Left cardiac atrium (tissue), 4 donors: ENCODE measurements at places on chromosomes 16 and 17.

- DNase-seq, result no peak
These were observed 24.6 kb upstream of the TANC2 start for GRCh38 chr17:62941358-62941991.

DNA sequence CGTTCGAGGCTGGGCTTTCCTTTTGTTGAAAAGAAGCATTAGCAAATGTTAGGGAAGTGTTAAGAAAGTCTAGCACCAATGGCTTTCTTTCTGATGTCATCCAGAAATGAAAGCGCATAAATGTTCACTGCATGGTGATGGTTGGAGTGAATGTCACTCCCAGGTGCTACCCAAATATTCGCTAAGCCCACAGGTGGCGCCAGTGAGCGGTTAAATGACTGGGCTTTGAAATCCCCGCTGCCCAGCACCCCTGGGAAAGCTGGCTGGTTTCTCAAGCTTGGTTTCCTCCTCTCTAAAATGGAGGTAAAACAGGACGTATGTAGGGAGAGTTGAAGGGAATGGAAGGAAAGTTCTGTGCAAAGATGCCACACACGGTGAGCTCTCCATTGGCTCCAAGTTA is 104.4 kb downstream of the IRX5 start:
- peak; percentile 39 for DNase-seq

DNA sequence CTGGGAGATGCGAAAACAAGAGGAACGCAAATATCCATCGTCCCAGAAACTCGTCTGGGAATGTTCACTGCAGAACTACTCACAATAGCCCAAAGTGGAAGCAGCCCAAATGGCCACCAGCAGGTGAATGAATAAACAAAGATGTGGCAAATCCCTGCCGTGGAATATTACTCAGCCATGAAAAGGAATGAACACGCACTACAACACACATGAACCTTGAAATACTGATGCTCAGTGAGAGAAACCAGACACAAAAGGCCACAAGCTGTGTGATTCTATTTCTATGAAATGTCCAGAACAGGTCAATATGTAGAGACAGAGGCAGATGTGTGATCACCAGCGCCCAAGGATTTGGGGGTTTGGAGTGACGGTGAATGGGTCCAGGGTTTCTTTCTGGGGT is 169.8 kb downstream of the IRF8 start:
- DNase-seq, result no peak

DNA sequence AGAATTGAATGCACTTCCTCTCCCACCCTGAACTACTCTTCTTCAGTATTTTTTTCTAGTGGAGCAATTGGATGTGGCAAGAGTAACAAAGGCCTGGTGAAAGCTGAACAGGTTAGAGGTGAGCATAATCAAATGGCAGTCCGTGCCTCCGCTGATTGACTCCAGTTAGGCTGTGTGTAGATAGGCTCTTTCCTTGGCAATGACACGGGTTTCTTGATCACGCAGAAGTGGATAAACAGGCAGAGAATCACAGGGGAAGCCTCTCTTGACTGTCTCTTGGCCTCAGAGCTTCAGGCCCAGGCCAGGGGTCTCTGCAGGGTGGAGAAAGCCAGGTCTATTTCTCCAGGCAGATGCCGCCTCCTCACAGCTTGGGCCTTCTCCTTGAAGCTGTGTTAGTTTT is 4.2 kb downstream of the CD300LB start:
- no peak for DNase-seq

DNA sequence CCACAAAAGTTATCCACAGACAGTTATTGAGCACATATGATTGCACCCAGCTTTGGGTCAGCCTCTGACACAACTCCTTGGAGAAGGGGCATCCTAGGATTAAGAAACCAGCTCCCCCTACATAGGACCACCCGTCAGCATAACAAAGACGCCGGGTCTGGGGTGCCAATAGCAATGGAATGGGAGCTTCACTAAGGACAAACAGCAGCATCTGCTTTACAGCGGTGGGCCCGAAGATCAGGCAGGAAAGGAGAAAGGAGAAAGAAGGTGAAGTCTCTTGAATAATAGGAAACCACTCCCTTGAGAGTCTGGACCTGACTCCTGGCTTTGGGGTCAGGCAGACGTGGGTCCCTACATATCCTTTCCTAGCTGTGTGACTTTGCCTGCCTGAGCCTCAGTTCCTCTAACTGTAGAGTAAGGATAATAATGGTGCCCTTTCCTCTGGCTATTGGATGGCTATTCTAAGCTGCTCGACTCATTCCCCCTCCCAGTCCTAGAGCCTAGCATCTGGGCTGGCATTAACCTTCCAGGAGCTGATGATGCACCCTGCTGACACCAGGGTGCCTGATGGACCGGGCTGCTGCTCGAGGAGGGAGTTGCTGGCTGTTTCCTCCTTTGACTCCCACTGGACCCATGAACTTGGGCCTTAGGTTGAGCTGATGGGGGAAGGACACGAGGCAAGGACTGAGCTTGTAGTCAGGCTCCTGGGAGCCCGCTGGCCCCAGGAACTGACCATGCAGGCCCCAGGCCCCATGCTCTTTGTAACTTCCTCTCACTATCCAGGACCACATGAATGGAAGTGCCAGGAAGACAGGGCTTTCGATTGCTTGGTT is 94.2 kb downstream of the C16orf78 start:
- DNase-seq, result no peak

- DNase-seq, result no peak
These were observed 23.2 kb downstream of the METTL9 start for GRCh38 chr16:21622545-21622944.

DNA sequence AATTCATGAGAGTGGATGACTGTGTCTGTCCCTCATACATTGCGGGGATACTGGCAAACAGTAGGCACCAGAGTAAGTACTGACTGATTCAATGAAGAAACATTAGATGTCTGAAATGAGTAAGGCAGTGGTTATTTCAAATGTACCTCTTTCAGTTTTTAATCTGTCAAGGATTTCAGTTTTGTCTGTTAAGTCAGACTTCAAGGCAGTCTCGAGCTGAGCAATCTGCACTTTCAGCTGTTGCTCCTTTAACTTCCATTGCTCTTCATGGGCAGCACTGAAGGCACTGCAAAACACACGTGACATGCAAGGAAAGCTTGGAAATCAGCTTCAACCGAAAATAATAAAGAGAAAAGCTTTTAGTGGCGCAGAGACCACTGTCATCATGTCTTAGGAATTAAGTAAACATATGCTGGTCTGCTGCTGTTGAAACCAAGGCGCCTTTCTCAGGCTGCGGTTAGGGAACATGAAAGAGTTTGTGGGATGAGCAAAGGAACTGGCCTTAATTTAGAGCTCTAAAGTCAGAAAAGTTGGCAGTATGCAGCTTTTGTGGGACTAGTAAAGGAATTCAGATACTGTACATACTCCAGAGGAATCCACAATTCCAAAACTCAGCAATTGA is 38.8 kb downstream of the RPGRIP1L start:
- DNase-seq, result no peak

GRCh38 chr16:86029131-86029741 is 130.3 kb downstream of the IRF8 start:
- peak; percentile 40 for DNase-seq

DNA sequence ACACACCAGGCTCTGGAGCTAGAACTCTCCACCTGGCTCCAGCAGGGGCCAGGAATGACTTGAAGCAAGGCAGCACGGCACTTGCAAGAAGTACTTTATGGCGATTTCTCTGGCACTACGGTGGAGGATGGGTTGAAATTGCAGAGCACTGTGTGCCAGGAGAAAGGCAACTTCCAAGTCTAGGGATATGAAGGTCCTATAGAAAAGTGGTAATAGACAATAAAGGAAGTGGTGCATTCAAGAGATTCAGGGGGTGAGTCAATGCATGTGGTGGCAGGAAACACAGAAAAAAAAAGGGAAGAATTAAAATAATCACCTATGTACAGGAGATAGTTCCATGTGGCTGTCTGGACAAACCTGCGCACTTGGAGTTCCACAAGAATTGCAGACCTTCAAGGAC is 240.3 kb upstream of the DYNLRB2 start:
- DNase-seq, result no peak

DNA sequence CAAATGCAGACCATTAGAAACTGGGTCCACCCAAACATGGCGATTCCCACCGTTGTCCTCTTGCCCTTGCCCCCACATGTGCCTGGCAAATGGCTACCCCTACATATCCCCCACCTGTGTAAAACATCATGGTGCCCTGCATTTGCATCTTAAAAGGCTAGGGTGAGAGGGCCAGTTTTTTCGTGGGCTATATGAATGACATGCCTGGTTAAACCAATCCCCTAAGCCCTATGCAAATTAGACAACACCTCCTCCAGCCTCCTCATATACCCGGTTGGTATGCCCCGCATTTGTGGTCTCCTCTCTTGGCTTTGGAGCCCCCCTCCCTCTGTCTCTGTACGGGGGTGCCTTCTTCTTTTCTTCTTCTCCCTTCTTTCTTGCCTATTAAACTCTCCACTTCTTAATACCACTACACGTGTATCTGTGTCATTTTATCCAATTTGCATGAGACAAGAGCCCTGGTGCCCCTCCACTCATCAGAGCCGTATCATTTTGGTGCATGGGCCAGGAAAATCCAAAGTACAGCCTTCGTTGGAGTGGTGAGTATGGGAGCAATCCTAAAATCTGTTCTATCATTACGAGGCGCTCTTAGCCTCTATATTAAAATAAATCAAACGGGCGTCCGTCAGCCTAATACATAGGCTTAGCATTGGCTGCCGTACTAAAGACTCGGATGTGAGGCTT is 30.1 kb downstream of the QPRT start:
- DNase-seq, result no peak

DNA sequence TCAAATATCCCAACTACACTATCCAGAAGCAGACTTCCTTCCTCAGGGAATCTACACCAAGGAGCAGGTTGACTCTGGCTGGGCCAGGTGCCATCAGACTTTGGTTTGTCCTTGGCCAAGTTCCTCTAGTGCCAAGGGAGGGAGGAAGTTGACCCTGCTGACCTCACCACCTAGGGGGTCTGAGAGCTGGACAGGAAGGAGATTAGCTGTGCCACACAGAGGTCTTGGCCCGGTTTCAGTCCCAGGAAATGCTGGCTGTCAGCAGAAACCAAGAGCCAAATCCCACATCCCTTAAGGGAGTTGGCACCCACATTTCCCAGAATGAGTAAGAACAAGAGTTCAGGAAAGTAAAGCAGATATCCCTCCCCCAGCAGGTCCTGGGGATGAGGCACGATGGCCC is 178.2 kb downstream of the SALL1 start:
- DNase-seq, result no peak

- DNase-seq, result no peak
These were observed 10.9 kb downstream of the KRT37 start for GRCh38 chr17:41413353-41413957.

- no peak for DNase-seq
These were observed 262.3 kb downstream of the KIF2B start for GRCh38 chr17:54085020-54085419.

DNA sequence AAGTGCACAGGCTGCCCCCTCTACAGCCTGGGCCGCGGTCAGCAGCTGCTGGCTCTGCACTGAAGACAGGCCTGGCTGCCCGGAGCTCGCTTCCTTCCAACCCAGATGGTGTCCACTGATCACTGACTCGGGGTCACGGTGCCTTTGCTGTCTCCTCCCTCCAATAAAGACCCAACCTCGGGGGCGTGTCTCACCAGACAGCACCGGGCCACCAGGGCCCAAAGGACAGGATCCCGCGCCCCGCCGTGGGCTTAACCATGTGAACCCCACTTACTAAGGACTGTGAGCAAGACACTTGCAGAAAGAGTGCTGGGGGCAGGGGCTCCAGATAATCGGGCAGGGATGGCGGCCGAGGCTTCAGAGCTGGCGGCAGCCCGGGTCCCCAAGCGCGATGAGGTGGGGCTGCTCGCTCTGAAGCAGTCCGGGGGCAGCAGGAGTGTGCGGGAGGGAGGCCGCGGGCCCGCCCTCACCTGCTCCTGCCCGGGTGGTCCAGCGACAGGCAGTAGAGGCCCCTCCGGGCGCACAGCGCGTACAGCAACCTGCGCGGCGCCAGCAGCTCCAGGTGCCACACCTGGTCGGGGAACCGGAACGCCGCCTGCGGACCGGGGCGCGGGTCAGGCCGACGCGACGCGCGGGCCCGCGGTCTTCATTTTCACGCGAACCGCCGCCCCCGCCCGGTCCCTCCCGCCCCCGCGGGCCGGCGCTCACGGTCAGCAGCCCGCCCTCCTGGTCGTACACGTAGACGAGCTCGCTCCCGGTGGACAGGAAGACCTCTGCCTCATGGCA is 502 bp downstream of the FAAP100 start:
- DNase-seq, result peak; percentile 43

DNA sequence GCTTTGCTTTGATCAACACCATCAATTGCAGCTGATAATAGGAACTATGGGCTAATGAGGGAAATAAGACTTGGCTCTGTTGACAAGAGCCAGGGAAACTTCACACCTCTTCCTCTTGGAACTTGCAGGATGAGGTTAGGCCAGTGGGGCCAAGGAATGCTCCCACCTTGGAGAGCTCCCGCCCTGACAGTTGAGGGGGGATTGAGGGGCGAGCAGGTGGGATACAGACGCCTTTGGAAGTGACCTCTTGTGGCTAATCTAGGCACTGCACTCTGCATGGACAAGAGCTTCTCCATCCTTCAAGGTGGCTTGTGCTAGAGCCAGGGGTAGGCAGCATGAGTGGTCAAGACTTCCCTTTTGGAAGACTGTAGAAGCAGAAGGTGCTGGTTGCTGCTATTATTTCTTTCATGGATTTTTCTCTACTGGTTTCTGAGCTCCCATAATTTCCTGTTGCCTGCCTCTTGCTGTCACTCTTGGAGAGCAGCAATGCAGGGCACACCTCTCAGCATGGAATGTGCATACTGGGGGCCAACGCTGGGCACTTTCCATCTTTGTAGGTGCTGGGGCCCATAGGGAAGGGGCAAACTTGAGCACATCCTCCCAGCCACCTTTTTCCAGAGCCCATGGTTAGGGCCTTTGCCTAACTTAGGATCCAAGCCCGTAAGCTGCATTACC is 2.3 kb upstream of the PHF12 start:
- peak; percentile 52 for DNase-seq

- no peak for DNase-seq
These were observed 43.8 kb downstream of the SHISA6 start for GRCh38 chr17:11284811-11285210.

GRCh38 chr16:69250081-69250480 is 61.1 kb upstream of the VPS4A start:
- no peak for DNase-seq

- DNase-seq, result no peak
These were observed 165.4 kb downstream of the UTP18 start for GRCh38 chr17:51425773-51426172.

DNA sequence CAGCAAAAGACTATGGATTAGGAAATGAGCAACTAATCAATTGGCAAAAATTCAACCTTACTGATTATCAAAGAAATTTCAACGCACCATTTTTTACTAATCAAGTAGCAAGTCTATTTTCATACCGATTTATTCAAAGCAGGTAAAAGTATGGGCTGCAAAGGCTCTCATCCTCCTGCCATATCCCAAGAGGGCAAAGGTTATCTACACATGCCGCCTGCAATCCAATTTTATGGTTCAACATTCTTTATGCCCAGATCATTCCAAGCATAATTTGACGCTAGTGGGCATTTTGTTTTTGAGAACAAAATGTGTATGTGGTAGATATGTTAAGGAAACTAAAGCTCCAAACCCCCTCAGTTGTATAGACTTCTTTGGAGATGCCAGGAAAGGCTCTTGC is 270.6 kb downstream of the MAF start:
- no peak for DNase-seq

DNA sequence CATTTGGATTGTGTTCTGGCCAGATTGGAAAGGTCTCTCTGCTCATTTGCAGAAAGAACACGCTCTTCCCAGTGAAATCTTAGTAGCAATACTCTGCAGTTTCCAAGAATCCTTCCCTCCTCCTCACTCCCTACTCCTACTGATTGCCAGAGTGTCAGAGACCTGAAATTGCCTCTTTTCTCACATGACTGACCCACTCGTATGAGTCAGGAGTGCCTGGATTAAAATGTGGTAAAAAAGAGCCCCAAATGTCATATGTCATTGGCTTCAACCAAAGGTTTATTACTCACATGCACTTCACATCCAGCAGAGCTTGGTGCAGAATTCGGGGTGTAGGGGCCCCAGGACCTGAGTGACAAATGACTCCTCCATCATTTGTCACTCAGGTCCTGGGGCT is 39.7 kb upstream of the IRX3 start:
- no peak for DNase-seq
